ENCODE measurements at places on chromosomes 7 and 10.

DNA sequence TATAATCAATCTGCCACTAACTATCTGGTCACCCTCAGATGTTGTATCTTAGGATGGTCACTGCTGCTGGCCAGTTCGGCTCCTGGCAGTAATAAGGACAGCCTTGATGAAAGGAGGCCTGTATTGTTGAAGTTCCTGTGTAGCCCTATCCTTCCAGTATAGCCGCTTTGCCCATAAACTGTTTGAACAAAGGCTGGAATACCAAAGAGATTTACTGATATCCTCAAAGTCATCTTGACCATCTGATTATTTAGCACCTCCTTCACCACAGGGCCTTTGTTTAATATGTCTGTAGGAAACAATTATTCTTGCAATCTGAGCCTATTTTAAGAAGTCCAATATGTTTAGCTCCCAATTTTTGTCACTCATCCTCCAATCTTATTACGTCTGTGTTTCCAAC is 77.7 kb downstream of the HYCC1 start:
- no peak for DNase-seq

GRCh38 chr7:16514729-16515128 is 11.9 kb upstream of the LRRC72 start:
- DNase-seq, result no peak

DNA sequence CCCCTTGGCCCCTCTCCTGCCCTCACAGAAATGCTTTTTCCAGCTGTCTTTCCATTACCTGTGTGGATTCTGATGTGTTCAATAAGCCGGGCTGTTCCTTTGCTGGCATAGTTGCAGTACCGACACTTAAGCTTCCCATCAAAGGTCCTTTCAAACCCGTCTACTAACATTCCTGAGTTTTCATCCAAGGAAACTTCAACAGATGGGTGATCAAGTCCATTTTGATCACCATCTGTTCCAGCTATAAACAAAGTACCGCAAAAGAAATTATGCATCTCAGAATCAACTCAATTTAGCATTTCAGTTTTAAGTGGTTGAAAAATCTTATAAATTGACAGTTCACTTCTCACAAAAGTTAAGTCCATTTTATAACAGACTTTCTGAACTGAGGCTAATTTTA is 12.7 kb downstream of the IKZF5 start:
- DNase-seq, result no peak

DNA sequence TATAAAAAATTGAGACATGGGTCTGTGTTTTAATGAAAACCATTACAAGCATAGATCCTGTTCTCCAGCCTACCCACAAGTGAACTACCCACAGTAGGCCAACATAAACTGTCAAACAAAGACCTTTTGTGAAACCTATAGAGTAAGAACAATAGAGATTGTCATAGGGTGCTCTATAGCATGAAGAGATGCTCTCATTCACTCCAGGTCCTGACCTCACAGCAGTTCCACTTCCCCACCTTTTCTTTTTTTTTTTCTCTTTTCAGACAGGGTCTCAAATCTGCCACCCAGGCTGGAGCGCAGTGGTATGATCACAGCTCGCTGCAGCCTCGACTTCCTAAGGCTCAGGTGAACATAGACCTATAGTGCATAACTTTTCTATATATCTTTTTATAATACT is 72.3 kb downstream of the CPEB3 start:
- DNase-seq, result no peak

GRCh38 chr7:129136887-129137642 is 7.4 kb upstream of the TSPAN33 start:
- no peak for DNase-seq

DNA sequence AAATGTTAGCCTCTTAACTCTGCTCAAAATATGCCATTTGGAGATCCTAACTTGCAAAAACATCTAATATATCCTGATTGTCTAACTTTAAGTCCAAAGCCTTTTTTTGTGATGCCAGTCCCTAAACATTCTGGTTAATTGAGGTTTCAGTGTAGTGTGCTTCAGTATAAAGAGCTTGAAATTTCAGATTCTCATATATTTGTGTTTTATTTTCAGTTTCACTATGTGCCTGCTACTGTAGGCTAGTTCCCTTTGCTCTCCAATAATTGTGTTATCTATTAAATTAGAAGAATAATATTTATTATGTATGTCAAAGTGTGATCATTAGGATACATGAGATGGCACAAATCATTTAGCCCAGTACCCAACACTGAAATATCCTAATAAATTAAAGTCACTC is 1361.2 kb downstream of the XPNPEP1 start:
- no peak for DNase-seq

- no peak for DNase-seq
Measured at GRCh38 chr10:77533887-77534278, 103.7 kb downstream of the KCNMA1 start.

- DNase-seq, result no peak
Measured at GRCh38 chr10:87671139-87671815, 11.6 kb downstream of the PAPSS2 start.

- DNase-seq, result no peak
Measured at GRCh38 chr7:47461161-47461560, 120.8 kb downstream of the TNS3 start.

GRCh38 chr10:111836064-111836463 is 347.5 kb downstream of the GPAM start:
- no peak for DNase-seq

GRCh38 chr10:122674781-122675180 is 24.9 kb downstream of the C10orf120 start:
- no peak for DNase-seq

- no peak for DNase-seq
Measured at GRCh38 chr7:16114633-16115032, 306.7 kb downstream of the CRPPA start.

DNA sequence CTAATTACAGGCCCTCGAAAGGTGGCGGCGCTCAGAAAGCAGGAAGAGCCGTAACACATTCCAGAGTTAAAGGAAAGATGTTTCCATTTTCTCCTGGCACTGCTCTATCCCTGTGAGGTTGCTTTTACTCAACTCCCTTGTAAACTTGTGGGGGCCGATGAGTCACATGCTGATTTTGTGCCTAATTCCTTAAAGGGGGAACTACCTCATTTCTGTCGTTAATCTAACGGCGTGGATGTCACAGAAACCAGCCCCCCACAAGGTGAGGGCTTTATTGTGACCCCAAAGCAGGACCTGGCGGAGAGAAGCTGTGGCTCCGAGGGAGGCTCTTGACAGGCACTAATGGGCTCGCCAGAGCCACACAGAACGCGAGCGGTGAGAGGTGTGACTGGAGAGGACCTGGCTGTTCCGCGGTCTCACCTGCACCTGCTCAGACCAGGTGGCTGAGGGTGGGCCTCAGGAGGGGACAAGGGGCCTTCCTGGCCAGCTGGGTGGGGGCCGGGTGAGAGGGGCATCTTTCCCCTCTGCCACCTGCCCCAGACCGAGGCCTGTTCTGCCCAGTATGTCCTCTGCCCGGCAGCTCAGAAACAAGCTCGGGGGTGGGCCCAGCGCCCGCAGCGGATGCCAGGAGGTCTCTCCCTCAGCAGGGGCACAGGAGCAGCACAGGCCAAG is 50.9 kb downstream of the CALML3 start:
- peak; percentile 62 for DNase-seq

DNA sequence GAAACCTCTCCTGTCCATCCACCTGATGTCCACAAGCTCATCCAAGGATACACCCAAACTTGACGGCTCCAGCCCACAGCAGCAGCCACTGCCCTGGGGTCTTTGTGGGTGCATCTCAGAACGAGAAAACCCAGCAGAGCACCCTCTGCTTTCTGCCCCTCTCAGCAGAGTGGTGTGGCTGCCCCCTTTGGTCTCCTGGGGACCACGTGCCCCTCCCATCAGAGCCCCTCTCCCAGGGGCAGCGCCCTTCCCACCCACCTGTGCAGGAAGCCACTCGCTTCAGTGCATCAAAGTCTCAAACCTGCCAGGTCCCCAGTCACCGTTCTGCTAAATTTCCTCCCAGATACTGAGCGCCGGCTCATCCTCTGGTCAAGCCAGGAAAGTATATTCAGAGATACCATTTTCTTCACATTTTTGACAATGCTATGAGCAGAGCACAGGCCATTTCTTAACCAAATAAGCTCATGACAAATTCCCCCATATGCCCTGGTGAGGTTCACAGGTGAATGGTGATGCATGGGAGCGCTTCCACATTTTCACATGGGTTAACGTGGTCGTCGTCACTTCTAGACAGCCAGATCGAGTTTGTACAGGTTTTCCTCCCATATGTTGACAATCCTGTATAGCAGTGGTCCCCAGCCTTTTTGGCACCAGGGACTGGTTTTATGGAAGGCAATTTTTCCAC is 32.4 kb downstream of the CAMK2B start:
- peak; percentile 35 for DNase-seq

DNA sequence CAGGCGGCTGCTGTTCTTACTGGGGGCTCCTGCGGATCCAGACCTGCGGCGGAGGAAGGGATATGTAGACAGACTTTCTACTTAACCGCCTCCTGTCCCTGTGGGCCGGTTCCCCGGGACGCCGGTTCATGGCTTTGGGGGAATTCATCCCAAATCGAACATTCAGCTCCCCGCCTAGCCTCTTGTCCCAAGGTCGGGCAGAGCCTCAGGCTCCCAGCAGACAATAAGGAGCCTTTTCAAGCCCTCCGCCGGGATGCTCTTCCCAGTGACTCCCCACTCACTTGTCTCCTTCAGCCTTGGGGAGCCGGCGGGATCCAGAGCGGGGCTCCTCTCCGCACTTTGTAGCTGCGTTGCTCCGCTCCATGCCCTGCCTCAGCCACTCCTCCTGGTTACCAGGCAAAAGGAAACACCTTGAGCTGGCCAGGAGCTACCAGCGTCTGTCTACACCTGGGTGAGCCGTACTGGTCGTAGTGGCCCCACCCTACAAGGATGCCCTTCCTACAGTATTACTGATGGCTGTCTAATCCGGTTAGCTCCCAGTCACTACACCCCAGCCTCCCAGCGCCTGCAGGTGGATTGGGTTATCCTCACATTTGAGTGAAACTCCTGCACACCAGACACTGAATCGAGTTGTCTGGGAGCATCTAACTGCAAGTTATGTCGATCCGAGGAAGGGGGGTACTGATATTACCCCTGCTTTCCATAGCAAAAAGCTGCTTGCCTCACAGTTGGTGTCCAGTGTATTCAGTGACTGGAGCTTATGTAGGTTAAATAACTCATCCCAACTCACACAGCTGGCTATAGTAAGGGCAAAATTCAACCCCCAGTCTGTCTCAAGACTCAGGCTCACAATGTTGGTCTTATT is at the start of gene C10orf95:
TSS of gene C10orf95 (minus strand) at position 439 of the 865 bp plus-strand sequence. CDS start 450 bp downstream, outside the sequence.
- no peak for DNase-seq

- no peak for DNase-seq
Measured at GRCh38 chr10:25682203-25682851, 251.7 kb upstream of the MYO3A start.

DNA sequence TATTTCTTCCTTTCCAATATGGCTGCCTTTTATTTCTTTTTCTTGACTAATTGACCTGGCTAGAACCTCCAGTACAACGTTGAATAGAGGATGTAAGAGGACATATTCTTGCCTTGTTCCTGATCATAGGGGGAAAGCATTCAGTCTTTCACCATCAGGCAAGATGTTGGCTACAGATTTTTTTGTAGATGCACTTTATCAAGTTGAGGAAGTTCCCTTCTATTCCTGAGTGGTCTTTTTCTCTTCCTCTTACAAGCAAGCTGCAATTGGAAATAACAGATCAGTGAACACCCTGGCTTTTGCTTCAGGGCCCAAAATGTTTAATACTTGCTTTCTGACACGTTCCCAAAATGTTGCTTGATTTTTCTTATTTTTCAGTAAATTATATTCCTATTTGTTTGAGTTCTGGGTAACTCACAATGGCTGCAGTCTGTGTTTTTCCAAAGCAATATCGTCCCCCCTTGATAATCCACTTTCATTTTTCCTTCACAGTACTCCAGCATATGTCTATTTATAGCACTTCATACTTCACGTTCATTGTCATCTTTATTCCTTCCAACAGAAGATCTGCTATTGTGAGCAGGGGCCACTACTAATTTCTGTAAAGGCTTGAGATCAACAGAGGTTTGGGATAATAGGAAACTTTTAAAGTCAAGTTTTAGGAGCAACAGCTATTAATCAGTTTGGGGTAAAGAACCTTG is 11.7 kb downstream of the CPEB3 start:
- DNase-seq, result no peak

DNA sequence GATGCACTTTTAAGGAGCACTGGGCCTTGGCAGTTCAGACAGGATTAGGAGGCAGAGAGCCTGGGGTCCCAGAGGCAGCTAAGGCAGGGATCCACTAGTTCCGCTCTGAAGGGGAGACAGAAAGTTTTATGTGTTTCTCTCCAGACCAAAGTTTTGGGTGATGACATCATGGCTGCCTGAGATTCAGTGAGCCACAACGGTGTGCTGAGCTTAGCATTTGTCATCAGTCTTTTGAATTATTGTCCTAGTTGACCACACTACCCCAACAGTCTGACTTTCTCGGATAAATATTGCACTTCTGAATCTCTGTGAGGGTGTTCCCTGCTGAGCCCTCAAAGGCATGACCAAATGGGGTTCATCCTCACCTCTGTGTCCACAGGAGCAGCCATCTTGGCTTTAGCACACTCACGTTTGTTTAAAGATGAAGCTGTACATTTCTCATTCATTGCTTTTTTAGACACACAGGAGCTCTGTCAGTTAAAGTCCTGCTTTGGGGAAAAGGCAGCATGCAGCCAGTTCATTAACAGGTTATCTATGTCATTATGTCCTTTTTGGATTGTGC is 297.7 kb upstream of the LRGUK start:
- DNase-seq, result no peak

GRCh38 chr10:94428766-94429707 is 26.7 kb downstream of the TBC1D12 start:
- no peak for DNase-seq

GRCh38 chr10:79390551-79391229 is 43.4 kb downstream of the PPIF start:
- DNase-seq, result peak; percentile 60

DNA sequence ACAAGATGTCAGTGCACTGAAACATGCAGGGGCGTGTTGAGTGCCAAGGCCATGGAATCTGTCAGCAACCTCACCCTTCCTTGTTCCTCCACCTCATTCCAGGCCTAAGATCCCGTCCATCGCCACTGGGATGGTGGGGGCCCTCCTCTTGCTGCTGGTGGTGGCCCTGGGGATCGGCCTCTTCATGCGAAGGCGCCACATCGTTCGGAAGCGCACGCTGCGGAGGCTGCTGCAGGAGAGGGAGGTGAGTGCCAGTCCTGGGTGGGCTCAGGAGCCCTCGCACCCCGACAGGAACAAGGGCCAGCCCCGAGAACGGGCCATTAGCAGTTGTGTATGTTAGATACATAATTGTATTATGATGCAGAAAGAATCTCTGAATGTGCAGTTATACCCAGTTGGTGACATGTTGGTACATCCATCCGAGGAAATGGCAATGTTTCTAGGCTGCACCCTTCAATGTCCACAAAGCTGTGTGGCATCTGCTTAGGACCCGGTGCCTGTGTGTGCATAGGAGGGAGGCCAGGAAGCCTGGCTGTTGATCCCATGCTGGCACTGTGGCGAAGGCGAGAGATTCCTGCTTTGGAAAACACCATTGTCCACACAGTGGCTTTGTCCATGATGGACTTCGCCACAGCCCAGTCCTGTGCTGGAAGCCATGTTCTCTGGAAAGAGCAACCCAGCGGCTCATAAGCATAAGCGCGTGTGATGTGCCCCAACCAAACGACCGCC is 154.2 kb downstream of the EGFR start:
- DNase-seq, result no peak
